ENCODE measurements at places on chromosomes 13 and 19.
A peak's percentile ranks its signal among the peaks of the same experiment; 100 is the strongest.

DNA sequence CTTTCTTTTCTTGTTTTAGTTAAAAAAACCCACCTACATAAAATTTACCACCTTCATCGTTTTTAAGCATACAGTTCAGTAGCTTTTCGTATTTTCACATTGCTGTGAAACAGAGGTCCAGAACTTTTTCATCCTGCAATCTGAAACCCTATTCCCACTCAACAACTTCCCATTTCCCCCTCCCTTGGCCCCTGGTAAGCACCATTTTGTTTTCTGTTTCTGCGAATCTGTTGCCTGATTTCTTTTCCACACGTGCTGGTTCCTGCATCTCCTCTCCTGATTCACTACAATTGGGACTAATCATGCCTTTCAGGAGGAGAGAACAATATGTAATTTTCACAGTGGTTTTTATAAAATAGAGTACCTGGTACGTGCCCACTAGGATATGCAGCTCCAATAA, 149.2 kb upstream of the RNF113B start:
- no peak for DNase-seq

DNA sequence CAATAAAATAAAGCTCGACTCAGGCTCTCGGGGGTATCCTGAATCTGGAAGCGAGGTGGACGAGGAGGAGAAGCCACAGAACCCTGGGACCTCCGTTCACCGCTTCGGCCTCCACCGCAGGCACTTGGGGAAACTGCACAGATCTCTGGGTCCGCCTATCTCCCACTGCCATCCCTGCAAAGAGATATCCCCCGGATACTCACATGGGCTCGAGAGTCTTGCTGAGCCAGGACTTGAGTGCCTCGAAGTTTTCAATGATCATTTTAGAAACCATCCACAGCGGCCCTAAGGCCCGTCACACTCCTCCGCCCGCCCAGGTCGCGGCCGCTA, 589 bp downstream of the RBM26 start:
- DNase-seq: peak; percentile 20

- no peak for DNase-seq
These were observed 112.5 kb downstream of the SACS start for GRCh38 chr13:23320926-23321534.

GRCh38 chr13:107642831-107643230, 572.5 kb downstream of the LIG4 start:
- DNase-seq: no peak

GRCh38 chr13:40589285-40590109, 76.9 kb downstream of the FOXO1 start:
- peak; percentile 69 for DNase-seq

DNA sequence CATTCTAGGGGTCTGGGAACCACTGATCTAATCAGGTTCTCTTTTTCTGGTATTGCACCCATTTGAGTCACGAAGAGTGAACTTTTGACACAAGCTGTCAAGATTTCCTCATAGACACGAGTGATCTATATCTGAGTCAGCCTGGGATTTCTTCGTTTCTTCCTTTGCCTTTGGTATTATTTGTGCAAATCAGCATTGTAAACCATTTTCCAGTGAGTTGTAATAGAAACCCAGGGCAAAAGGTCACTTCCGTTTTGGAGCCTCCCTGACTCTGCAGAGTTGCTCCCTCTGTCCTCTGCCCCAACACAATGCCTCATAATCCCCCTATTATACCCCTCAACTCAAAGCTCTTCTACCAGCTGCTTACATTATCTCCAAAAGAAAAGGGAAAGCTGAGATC, 615.1 kb downstream of the EFNB2 start:
- DNase-seq: peak; percentile 32

GRCh38 chr19:32041681-32042292, 303.6 kb upstream of the ZNF507 start:
- DNase-seq: peak; percentile 87

- no peak for DNase-seq
These were observed 505.6 kb downstream of the MYO16 start for GRCh38 chr13:109135018-109135417.

GRCh38 chr13:91401920-91402319, 3.5 kb downstream of the GPC5 start:
- DNase-seq: no peak

GRCh38 chr13:63731896-63732295, 2316.2 kb upstream of the PCDH20 start:
- no peak for DNase-seq

DNA sequence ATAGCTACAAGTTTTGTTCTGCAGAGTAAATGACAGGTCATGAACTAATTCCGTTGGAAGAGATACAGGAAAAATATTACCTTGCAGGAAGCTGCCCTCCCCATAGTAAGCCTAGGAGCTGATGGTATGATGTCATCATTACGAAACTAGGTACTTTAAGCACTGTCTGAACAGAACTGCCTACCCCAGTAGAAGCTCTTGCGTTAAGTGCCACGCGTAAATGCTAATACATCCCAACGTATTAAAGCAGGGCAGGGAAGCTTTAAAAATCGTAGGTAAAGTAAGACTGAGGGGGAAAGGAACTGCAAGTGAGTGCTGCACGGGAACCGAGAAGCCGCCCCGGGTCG, 572 bp downstream of the UGGT2 start:
- DNase-seq: no peak

GRCh38 chr13:51729866-51730553, 74.0 kb downstream of the DHRS12 start:
- DNase-seq: peak; percentile 77
